Stimulated activated CD4-positive, alpha-beta T cell treated with anti-CD3 and anti-CD28 coated beads, Interleukin-12 subunit alpha, Interleukin-12 subunit beta, amount 100 ng/mL, for 24 hours (primary cell): ENCODE measurements at places on chromosomes 3 and 15.

GRCh38 chr15:100082761-100083402 is 258.9 kb downstream of the ADAMTS17 start:
- DNase-seq, result no peak

DNA sequence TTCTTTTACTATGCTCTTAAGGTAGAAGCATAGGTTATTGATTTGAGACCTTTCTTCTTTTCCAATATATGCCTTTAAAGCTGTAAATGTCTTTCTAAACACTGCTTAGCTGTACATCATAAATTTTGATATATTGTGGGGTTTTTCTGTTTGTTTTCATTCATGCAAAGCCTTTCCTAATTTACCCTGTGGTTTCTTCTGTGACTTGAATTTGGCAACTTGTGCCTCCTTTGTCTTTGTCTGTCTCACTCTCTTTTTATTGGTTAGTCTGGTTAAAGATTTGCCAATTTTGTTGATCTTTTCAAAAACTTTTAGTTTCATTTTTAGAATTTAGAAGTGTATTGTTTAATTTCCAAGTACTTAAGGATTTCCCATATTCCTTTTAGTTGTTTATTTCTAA is 343.1 kb downstream of the OXSM start:
- no peak for DNase-seq

DNA sequence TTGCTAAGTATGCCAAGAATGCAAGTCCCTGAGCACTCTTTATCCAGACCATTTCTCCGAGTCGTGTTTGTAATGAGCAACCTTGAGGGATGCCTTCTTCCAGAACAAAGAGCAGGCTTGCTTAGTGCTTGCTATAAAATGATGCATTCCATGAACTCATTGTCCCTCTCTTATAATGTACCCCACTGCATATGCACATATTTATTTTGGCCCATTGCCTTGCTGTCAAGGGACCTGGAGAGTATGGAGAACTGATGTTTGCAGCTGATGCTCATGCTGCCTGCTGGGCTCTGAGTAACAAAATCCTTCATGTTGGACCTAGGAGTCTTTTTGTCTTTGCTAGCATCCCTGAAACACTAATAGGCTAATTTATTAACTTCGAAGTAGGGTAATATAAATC is 97.8 kb upstream of the AADACL2 start:
- no peak for DNase-seq

DNA sequence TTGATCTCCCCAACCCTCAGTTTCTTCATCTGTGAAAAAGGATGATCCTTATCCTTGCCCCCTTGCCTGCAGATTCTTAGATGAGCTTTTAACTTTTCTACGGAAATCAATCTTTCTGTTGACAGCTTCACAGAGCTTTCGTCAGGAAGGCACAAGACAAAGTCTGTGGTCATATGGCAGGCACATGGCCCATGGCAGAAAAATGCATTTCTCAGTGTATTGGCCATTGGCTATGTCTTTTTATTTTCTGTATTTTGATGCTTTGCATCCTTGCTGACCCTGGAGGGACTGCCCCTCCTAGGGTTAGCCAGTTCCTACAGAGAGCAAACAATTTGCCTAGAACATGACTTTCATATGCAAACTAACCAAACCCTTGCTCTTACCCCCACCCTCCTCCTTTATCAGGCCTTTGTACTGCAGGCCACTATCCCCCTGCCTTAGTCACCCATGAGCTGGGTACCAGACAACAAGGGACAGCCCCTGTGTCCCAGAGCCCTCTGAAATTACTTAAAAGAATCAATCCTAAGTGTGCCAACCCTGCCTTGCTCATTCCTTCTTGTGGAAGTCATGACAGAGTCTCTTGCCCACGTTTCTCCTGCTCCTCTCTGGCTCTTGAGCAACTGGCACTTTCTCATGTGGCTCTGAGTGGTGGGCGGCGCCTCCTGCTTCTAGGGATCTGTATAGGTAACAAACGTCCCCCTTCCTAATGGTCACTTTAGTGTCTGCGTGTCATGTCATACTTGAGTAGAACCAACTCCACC is 24.1 kb upstream of the NOX5 start:
- DNase-seq, result no peak

DNA sequence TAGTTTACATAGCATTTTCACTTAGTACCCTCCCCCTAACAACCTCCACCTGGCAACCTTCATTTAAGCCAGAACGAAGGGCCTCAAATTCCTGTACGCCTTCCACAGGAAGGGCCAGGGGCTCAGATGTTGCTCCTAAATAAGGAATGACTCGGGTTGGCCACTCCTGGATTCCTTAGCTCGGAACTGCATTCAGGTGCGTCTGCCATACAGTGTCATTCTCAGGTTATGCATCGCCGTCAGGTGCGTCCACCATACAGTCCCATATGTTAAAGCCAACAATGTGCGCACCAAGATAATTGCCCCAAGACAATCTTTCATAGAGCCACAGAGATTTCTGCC is 53.5 kb upstream of the USP3 start:
- DNase-seq, result no peak

DNA sequence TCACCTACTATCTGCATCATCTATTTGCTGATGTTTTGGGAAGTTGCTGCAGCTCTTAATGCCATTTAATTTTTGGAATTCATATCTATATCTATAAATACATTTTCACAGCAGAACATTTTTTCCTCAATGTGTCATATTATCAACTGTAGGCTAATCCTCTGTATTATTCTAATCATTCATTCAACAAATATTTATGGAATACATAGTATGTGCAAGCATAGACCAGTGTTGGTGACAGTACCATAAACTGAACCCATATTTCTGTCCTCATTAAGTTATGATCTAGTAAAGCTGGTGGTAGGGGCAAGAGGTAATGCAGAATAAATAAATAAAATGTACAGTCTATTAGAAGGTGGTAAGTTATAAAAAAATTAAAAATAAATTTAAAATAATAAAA is 585.3 kb upstream of the BCHE start:
- no peak for DNase-seq

GRCh38 chr3:98957681-98958080 is 56.2 kb upstream of the DCBLD2 start:
- DNase-seq, result no peak

GRCh38 chr3:72169120-72169519 is 384.2 kb upstream of the PROK2 start:
- DNase-seq, result no peak

GRCh38 chr3:170534227-170534626 is 51.6 kb downstream of the SLC7A14 start:
- DNase-seq, result no peak

DNA sequence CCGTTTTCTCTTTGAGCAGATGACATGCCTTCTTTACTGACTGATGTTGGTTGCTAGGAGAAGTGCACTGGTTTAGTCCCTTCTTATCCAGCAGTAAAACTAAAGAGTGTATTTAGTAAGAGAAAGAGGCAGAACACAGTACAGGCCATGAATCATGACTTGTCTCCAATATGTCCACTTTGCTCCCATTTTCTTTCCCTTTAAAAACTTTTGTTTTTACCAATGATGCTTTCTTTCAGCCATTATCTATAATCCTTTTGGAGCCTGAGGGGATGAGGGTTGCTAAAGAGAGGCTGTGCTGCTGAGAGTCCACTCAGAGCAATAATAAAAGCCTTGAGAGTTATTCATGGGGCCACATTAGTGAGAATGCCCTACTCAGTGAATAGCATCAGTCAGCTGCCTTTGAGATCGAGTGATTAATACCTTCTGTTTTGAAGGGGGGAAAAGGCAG is 12.2 kb downstream of the ROBO2 start:
- no peak for DNase-seq

- no peak for DNase-seq
Observed at GRCh38 chr3:48561045-48561736, 2.4 kb downstream of the UCN2 start.

DNA sequence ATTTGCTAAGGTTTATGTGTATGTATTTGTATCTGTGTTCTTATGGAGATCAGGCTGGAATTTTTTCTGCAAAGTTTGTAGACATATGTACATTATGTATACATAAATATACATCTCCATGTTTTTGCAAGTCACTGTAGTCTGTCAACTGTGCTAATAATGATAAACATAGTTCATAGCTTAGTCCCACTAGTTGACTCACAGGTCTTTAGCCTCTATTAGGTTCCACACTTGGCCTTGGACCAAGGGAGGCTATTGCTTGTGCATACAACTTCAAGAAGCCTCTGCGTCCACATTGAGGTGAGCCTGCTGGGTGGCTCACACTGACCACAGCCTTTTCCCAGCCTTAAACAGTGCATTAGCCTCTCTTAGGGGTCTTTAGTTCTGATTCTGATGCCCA is 243.8 kb upstream of the PEX5L start:
- no peak for DNase-seq

DNA sequence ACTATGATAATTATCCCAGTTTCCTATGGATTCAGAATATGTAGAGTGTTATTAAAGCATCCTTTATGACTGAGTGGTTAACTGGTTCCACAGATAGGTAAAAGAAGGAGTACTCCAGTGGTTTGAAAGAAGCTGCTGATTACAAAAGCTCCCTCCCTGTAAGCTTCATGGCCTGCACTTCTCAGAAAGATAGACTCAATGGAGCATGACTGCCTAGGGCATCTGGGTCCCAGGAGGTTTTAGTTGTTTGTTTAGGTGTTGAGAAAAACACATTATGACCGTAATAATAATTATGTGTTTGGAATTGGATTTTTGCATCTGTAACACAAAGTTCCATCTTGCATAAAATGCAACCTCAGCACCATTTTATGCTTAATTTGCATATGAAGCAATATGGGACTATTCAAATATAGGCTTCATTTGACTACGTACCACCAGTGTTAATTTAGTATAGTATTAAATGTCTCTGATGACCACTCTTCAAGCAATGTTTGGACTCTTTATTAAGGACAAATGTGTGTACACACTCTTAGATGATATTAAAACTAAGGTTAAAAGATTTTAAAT is 121.1 kb downstream of the ROBO2 start:
- no peak for DNase-seq

GRCh38 chr15:34621675-34622074 is 38.2 kb upstream of the GOLGA8B start:
- DNase-seq, result no peak

- no peak for DNase-seq
Observed at GRCh38 chr15:69784798-69785566, 312.7 kb downstream of the TLE3 start.

GRCh38 chr3:63521657-63522056 is 130.8 kb upstream of the SNTN start:
- DNase-seq, result no peak

DNA sequence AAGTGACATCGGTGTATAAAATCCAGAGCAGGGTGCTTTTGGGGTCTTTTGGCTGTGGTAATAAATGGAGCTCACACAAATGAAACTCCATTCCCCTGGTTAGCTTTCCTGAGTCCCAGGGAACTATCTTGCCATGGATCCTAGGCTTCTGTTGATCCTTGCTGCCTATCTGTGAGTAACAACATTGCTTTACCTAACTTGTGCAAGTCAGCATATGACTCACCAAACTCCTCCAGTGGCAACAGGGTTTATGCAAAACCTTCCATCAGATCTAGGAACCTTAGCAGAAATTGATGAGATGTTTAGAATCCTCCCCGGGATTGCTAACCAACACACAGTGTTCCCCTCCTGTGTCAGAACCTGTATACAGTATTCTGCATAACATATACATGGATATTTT is 105.4 kb downstream of the SCAPER start:
- DNase-seq, result no peak

DNA sequence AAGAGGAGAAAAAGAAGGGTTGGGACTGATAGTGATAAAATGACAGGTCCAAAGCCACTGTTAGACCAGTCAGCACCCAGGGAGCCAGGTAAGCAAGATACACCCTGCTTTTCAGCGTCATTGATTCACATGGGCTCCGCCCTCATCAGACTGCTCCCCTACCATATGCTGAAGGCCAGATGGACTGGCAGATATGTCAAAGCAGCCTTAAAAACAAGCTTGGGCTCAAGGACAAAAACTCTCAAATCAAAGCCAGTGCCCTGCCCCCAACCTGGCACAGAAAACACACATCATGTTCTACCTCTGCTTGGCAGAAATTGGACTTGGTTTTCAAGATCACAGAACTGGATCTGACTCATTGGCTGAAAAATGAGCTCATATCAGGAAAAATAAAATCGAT is 33.4 kb downstream of the SH3BP5 start:
- DNase-seq, result no peak

DNA sequence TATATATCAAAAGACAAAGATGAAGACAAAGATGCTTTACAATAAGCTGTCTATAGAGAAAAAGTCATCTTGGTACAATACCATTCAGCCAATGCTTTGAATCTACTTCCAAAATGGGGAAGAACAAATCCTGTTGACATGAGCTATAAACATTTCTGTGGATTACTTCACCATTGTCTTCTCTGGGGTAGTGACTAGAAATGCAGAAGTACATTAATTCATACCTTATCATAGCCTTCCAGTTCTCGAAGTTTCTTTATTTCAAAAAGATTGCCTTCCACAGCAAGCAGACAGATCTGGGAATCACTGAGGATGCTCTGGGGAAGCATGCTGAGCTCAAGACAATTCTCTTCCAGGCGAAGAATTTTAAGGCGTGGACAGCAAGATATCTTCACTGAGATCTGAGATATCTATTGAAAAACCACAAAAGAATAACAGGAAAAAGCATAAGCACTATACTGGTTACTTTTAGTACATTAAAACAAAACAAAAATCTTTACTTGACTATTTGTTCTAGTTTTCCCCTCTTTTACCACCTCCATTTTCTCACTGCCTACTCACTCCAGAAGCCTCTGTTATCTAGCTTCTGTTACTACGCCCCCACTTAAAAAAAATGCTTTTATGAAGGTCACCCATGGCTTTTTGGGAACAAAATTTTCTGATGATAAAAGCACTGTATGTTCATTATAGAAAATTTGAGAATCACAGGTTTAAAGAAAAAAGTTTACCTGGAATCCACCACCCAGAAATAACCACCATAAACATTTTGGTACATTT is 3.6 kb downstream of the LRRC57 start:
- DNase-seq, result no peak

DNA sequence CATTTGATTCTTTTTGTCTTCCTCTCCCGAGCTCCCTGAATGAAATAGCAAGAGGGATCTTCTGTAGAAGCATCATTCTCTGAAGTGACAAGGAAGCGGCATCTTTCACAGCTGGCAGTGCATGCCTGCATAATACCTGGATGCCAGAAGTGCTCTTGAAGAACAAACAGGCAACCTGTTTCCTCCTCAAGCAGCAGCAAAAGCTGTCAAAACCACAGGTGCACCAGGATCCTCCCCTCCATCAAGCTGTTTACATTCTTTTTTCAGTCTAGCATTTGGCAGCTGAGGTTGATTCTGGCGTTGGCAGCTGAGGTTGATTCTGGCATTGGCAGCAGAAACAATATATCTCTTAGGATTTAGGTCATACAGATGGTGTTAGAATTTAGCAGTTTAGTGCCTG is 979.0 kb downstream of the TUSC7 start:
- DNase-seq, result no peak
